Right atrium auricular region (tissue), 2 donors: ENCODE measurements at places on chromosomes 11 and 22. TPM values are rescaled to one million over a fixed set of nuclear protein-coding genes. Genes with fewer than 3 reads are reported as not detected.

- H3K27me3 ChIP-seq, result no peaks in the 10 kb centered on the region
- H3K4me1 ChIP-seq, result peaks cover 30% of the 10 kb centered on the region
- H3K4me3 ChIP-seq, result no peak overlapping the region
- H3K36me3 ChIP-seq, result no peaks in the 10 kb centered on the region
- no peak for DNase-seq
Measured at GRCh38 chr11:15852179-15852578, 504.2 kb downstream of the SOX6 start.

GRCh38 chr22:23357053-23357452 lies 176.7 kb downstream of the BCR start:
- DNase-seq, result no peak
- no peaks in the 10 kb centered on the region for H3K36me3 ChIP-seq
- H3K27ac ChIP-seq, result no peak overlapping the region
- H3K27me3 ChIP-seq, result no peaks in the 10 kb centered on the region
- no peak overlapping the region for H3K4me3 ChIP-seq
- no peaks in the 10 kb centered on the region for H3K4me1 ChIP-seq

The SLN gene
- total RNA-seq, result 1,160 TPM

DNA sequence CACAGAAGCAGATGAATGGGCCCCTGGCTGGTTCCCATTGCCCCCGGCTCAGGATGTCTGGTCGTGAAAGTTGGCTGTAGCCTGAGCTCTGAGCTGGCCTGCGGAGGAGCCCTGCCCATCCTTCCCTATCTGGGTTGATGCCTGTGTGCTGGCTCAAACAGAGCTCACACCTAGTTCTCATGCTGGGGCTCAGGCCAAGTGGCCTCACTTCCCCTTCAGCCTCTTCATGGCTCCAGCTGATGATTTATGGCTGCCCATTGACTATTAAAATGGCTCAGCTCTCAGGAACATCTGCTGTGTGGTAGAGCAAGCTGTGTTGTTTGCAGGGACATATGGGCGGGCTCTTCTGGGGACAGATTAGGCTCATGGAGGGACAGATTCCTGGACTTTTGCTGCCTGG lies 64.7 kb downstream of the ADAMTS15 start:
- H3K27ac ChIP-seq, result peak overlapping the region; percentile 79
- H3K27me3 ChIP-seq, result no peaks in the 10 kb centered on the region
- no peaks in the 10 kb centered on the region for H3K36me3 ChIP-seq
- DNase-seq, result no peak
- H3K4me3 ChIP-seq, result no peak overlapping the region

DNA sequence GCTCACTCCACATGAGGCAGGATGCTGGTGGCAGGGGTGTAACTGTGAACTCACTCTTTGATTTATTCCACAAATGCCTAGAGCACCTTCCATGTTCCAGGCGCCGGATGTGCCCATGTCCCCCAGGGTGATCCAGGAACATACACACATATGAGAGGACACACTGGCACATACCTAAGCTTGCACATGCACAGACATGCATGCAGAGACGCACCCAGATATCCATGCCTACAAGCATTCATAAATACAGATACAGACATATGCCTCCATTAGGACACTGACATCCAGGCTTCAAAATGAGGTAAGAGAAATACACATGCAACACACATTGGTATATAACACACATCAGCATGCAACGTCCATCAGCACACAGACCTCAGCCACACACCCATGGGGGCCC lies 4.5 kb downstream of the OSM start:
- DNase-seq, result no peak
- H3K27me3 ChIP-seq, result no peaks in the 10 kb centered on the region
- no peak overlapping the region for H3K4me3 ChIP-seq
- no peaks in the 10 kb centered on the region for H3K36me3 ChIP-seq

The MRGPRX3 gene
- total RNA-seq, result not detected

DNA sequence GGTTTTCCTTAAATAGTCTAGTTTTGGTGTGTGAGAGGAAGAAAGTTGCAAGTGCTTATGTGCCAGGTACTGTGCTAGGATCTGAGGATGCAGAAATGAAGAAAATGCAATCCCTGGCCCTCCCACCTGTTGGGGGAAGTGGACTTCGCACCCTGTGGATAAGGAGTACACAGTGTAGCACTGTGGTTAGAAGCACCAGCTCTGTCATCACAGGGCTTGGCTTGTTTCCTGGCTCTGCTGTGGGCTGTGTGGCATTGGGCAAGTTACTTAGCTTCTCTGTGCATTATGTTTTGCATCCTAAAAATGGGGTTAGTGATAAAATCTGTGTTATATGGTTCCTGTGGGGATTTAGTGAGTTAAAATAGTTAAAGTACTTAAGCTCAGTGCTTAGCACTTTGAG lies 68.2 kb downstream of the ENDOD1 start:
- peaks cover 16% of the 10 kb centered on the region for H3K4me1 ChIP-seq
- H3K4me3 ChIP-seq, result no peak overlapping the region
- no peak overlapping the region for H3K27ac ChIP-seq
- no peaks in the 10 kb centered on the region for H3K27me3 ChIP-seq
- no peaks in the 10 kb centered on the region for H3K36me3 ChIP-seq
- DNase-seq, result no peak

DNA sequence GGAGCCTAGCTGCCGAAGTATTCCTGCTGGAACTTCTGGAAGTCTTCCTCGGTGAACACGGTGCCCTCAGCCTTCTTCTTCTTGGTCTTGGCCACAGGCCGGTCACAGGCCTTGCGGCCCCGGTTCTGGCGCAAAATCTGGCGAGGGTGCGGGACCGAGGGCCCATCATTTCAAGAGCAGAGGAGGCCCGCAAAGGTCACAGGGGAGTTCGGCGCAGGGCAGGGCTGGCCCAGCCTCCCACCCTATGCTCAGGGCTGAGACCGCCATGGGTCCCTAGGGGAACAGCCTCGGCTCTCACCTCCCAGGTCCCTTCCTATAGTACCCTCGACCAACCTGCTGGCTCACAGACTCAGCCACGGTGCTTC lies 3.1 kb downstream of the RPS19BP1 start:
- H3K27ac ChIP-seq, result peak overlapping the region; percentile 63
- no peaks in the 10 kb centered on the region for H3K27me3 ChIP-seq
- no peak for DNase-seq
- peaks cover 67% of the 10 kb centered on the region for H3K4me1 ChIP-seq

- no peaks in the 10 kb centered on the region for H3K27me3 ChIP-seq
- no peak for DNase-seq
- H3K27ac ChIP-seq, result no peak overlapping the region
- H3K36me3 ChIP-seq, result no peaks in the 10 kb centered on the region
- no peak overlapping the region for H3K4me3 ChIP-seq
- no peaks in the 10 kb centered on the region for H3K4me1 ChIP-seq
Measured at GRCh38 chr11:36388071-36388470, 92.0 kb downstream of the PRR5L start.

DNA sequence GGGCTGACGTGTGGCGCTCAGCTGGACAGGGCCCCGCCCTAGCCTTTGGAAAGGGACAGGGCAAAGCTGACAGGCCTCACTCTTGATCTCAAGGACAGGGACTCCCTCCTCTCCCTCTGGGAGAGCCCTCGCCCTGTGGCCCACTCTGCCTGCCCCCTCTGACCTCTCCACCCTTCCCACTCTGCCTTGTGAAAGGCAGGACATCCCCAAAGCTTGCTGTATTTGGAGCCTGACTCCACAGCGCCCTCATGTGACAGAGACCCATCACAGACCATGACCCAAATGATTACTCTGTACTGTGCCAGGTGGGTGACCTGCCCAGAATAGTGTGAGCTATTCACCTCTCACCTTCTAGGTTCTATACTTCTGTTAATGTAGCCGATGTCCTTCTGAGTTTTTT lies 18.8 kb downstream of the P2RY2 start:
- no peaks in the 10 kb centered on the region for H3K4me1 ChIP-seq
- peak overlapping the region; percentile 76 for H3K27ac ChIP-seq
- H3K4me3 ChIP-seq, result no peak overlapping the region
- H3K27me3 ChIP-seq, result no peaks in the 10 kb centered on the region
- H3K36me3 ChIP-seq, result peaks cover 7% of the 10 kb centered on the region

DNA sequence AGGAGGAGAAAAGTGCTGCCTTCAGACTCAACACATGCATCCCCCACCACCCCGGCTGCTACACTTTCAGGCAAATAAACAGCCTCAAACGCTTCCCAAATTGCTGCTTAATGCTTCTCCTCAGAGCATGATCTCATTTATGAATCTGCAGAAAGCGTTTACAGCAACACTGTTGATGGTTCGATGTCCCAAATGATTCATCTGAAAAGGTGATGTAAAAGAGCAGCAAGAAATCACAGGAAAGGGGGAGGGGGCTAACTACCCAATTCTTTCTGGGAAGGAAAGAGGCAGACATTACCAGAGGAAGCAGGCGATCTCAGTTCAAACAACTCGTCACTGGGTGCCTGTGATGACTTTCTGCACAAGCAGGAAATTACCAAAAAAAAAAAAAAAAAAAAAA lies 119.6 kb downstream of the TENM4 start:
- H3K27ac ChIP-seq, result no peak overlapping the region
- H3K4me1 ChIP-seq, result no peaks in the 10 kb centered on the region
- DNase-seq, result no peak
- no peak overlapping the region for H3K4me3 ChIP-seq
- H3K36me3 ChIP-seq, result no peaks in the 10 kb centered on the region
- H3K27me3 ChIP-seq, result no peaks in the 10 kb centered on the region

GRCh38 chr11:134532921-134533421 lies 120.9 kb upstream of the B3GAT1 start:
- H3K4me1 ChIP-seq, result no peaks in the 10 kb centered on the region
- no peak for DNase-seq
- no peak overlapping the region for H3K4me3 ChIP-seq
- H3K36me3 ChIP-seq, result no peaks in the 10 kb centered on the region
- H3K27me3 ChIP-seq, result no peaks in the 10 kb centered on the region
- H3K27ac ChIP-seq, result no peak overlapping the region

The MMP27 gene
- not detected for total RNA-seq

- no peak for DNase-seq
- no peak overlapping the region for H3K27ac ChIP-seq
- no peak overlapping the region for H3K4me3 ChIP-seq
- H3K27me3 ChIP-seq, result no peaks in the 10 kb centered on the region
Measured at GRCh38 chr11:69573761-69574607, 67.0 kb upstream of the CCND1 start.

The NLRP6 gene
- total RNA-seq, result 0.20 TPM

The FOXRED2 gene
- total RNA-seq, result 5.7 TPM

DNA sequence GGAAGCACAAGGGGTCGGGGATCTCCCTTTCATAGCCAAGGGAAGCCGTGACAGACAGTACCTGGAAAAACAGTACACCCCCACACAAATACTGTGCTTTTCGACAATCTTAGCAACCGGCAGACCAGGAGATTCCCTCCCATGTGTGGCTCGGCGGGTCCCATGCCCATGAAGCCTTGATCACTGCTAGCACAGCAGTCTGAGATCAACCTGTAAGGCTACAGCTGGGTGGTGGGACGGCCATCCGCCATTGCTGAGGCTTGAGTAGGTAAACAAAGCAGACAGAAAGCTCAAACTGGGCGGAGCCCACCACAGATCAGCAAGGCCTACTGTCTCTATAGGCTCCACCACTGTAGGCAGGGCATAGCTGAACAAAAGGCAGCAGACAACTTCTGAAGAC lies 180.2 kb upstream of the SOX6 start:
- DNase-seq, result no peak
- no peaks in the 10 kb centered on the region for H3K27me3 ChIP-seq
- no peaks in the 10 kb centered on the region for H3K4me1 ChIP-seq
- H3K36me3 ChIP-seq, result no peaks in the 10 kb centered on the region
- H3K4me3 ChIP-seq, result no peak overlapping the region
